ENCODE measurements at places on chromosomes 5 and 9.
A peak's percentile ranks its signal among the peaks of the same experiment; 100 is the strongest.

- DNase-seq, result no peak
These were observed 97.5 kb downstream of the MLLT3 start for GRCh38 chr9:20524776-20525175.

- DNase-seq, result no peak
These were observed 43.9 kb upstream of the GLIPR2 start for GRCh38 chr9:36092509-36093215.

DNA sequence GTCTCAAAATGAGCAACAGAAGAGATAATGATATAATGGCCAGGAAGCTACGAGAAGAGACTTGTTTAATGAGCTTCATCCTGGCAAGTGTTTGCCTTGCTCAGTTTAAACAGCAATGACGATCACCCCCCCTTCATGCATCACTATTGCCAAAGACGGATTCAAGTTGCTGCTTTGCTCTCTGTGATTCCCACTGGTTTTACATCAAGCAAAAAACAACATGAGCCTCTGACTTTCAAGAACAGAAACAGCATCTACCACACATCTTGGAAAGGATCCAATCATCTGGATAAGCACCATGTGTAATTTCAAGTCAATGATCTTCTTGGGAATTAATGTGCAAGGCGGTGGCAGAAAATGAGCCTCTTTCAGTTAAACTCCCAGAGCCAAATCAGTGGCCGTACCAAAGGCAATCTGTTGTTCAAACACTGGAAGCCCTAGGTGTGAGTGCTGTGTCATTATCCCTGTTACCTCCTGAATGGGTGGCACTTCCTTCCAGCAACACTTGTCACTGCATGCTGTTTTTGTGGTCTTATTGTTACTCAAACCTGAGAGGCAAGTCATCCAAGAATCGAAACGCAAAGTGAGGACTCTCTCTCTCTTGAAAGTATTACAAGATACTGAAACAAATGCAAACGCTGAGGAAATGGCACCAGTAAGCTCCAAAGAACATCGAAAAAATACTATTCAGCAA lies 72.8 kb downstream of the MED27 start:
- peak; percentile 79 for DNase-seq

DNA sequence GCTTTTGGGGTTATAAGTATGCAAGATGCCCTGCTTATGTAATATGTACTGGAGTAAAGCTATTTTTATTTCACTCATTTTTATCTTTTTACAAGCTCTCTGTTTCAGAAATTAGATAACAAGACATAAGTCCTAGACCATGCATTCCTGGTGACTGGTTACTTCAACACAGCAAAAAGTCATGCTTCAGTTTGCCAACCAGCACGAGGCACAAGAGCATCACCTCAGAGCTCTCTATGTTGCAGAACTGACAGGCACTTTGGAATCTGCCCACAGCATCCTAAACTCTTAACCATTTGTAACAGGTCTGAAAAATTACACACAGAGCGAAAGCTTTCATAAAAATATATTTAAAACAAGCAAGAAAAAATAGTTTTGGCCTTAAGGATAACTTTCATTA lies 112.8 kb downstream of the MARCHF11 start:
- no peak for DNase-seq

GRCh38 chr5:107112216-107112615 lies 558.5 kb downstream of the EFNA5 start:
- no peak for DNase-seq
